HEK293T (cell line): ENCODE measurements at places on chromosomes 7 and 10.
A peak's percentile ranks its signal among the peaks of the same experiment; 100 is the strongest.

GRCh38 chr10:77846718-77847311 lies 79.7 kb downstream of the DLG5 start:
- peak; percentile 84 for DNase-seq

DNA sequence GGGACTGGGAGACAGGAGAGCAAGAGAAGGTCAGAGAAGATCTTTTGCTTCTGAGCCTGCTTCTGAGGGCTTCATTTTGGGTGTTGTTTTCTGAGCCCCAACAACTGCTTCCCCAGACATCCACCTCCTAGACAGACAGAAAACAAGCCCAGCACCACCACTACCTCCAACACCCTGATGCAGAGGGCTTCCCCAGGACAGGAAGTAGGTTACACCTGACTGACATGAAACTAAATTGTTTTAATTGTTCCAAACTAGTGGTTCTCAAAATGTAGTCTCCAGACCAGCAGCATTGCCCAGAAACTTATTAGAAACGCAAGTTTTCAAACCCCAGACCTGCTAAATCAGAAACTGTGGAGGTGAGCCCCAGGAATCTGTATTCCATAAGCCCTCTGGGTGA lies 163.6 kb upstream of the KMT2E start:
- no peak for DNase-seq

DNA sequence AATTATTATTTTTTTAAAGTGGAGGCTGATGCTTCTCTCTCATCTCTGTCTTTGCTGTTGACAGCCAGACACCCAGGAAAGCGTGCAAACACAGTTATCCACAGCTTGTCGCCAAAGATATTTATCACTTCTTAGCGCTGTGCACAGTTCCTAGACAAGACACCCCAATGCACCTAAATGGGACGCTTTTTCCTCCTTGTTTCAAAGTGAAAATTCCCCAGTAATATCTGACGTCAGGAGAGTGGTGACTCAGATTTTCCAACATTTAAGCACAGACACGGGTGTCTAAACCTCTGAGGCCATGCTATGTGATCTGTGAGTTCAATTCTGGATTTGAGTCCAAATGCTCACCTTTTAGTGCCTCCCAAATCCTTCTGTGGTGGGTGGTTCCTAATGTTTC lies 151.6 kb downstream of the EMX2 start:
- DNase-seq, result no peak

DNA sequence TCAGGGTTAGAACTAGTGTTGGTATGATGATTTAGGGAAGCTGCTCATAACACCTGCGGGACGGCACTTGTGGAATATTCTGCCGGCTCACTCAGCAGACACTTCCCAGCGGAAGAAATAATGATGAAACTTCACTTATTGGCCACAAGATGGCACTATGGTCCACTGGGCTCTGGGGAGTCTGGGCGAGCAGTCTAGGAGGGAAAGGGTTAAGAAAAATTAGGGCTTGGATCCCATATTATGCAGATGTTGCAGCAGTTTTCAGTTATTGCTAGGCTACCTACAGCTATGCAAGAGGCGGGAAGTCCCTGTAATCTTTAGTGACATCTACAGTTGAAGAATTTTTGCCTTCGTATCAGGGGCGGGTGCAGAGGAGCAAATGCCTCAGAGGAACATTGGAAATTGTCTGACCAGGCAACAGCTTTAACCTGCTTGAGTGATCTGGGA lies 238.7 kb upstream of the PRSS58 start:
- peak; percentile 66 for DNase-seq

DNA sequence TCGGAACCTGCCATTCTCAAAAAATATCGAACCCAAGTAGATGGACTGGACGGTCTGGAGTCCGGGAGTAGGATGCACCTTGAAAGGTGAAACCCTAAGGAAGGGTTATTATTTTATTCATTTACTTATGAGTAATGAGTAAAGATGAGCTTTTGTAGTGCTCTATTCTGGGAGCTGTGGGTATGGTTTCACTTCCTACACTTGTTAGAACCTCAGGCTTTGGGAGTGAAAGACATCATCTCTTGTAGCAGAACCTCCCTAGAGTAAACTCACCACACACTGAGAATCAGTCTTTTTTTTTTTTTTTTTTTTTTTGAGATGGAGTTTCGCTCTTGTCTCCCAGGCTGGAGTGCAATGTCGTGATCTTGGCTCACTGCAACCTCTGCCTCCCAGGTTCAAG lies 389.4 kb upstream of the AUTS2 start:
- DNase-seq, result no peak

DNA sequence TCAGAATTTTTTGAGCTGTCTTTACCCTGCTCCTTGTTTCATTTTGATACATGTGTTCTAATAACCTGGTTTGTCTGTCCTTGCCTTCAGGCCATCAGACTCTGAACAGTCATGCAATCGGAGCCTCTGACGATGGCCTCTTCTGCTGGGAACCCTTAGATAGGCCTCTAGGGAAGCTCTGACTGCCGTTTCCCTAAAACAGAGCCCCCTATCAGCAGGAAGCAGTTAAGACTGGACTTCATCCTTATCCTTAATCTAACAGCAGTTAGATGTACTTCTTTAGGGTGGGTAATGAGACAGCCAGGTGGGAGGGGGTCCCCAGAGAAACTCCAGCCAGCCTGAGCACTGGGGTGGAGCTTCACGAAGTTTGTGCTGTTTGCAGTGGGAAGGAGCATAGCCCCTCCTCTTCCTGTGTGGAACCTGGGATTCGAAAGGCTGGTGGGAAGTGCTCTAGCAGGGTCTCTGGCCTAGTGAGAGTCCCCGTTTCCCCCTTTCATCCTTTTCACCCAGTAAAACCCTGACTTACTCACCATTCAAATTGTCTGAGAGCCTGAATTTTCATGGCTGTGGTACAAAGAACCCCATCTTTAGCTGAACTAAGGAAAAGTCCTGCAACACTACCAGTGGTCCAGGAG lies 28.4 kb upstream of the SORCS3 start:
- no peak for DNase-seq

GRCh38 chr7:158351481-158351880 lies 236.1 kb downstream of the PTPRN2 start:
- no peak for DNase-seq

DNA sequence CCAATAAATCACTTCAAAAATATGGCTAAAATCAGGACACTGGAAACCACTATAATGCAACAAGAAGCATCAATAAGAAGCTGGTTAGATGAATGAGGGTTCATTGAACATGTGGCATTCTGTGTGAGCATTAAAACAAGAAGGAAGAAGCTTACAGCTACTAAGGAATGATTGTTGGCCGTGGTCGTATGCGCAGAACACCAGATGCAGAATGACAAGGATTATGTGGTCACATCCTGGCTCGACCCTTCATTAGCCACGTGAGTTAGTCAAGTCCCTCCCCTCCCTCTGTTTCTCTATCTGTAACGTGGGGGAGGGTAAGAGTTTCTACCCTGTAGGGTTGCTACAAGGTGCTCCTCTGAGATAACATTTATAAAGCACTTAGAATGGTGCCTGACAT lies 174.3 kb downstream of the ADAM12 start:
- no peak for DNase-seq

DNA sequence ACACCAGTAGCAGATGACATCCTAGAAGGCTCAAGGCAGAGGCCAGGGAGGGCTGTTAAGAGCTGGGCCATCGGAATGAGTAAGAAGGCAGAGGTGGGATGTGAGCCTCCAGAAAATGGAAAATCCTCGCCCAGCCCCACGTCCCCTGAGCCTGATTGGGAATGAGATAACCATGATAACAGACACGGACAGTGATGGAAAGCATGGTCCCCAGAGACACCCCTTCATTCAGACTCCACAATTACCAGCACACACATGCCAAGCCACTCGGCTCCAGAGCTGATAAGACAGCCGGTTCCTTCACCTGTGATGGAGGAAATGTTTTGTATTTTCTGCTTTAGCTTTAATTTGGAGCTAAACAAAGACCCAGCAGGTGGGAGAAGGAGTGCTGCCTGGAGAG lies 106.0 kb downstream of the GRID1 start:
- no peak for DNase-seq

DNA sequence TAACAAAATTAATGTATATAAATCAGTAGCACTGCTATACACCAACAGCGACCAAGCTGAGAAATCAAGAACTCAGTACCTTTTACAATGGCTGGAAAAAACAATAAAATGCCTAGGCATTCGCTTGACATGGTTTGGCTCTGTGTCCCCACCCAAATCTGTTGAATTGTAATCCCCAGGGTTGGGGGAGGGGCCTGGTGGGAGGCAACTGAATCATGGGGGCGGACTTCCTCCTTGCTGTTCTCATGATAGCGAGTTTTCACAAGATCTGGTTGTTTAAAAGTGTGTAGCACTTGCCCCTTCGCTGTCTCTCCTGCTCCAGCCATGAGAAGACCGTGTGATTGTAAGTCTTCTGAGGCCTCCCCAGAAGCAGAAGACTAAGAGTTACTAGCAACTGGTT lies 8.6 kb downstream of the ZNF786 start:
- no peak for DNase-seq

DNA sequence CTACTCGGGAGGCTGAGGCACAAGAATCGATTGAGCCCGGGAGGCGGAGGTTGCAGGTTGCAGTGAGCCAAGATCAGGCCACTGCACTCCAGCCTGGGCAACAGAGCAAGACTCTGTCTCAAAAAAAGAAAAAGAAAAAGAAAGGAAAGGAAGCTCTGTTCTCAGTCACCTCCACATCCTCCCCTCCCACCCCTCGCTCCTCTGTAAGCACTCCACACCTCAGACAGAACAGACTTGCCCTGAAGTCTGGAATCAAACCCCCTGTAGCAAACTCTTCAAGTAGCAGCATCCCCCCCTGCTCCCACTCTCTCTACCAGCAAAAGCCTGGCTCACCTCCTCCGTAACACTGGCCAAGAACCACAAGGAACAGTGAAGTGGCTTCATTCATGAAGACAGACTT lies 66.7 kb downstream of the PARD3 start:
- DNase-seq, result no peak

DNA sequence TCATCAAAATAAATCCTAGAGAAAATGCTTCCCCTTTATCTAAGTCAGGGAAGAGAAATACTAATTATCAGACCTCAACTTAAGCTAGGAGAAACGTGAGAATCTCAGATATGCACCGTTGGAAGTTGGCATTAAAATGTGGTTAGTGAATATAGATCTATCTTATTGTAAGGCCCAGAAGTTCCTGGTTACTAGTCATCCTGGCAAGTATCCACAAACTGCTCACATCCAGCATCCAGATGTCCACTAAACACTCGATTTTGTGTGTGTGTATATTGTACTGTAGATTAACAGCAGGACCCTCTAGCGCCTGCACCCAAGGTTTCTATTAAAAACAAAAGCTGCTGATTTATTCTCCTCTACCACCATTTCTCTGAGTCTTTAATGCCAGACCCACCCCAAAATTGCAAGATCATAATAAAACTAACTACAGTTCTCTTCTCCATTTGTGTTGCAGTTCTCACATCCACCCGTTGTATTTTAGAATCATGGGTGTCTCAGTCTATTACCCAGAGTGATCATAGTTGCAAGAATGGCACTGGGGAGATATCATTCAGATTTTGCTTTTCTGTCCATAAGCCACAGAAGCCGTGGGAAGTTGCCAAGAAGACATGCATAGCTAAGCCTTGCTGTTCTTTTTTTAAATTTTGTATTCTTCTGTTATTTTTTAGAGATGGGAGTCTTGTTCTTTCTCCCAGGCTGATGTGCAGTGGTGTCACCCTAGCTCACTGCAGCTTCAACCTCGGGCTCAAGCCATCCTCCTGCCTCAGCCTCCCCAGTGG lies 165.4 kb downstream of the KIAA1217 start:
- no peak for DNase-seq

GRCh38 chr7:20735346-20736065 lies 51.2 kb downstream of the SP8 start:
- no peak for DNase-seq

DNA sequence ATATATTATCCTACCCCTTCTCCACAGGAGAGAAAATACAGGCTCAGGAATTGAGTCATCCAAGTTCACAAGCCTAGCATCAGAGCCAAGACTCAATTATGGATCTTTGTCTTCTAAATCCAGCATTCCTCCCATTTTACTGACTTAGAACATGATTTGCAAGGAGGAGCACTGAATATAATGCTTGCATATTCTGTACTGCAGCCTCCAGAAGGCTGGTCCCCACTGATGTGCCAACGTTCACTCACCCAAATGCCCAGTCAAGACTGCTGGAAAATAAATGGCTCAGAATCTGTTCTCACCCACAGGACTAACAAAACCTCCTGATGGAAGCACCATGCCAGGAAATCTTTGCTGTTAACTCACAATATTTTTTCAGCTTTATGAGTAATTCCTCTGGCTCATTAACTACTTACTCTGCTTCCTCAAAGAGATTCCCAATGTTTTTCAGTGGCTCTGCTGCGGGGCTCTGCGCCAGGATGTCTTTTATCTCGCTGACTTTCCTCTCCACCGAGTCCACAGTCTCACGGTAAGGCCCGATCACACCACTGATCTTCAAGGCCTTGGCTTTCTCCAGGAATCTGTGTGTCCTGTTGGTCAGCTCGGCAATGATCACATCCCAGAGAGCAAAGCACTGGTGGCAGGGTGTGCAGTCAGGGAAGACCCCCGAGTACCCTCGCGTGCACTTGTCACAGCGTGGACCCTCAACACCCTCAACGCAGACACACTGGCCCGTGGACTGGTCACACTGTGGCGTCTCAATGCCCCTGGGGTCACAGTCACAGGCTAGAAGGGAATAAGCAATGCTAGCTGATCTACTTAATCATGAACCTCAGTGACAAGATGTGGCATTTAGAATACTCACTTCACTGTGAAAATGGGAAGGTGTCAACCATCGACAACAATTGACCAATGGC lies 48.8 kb downstream of the DLD start:
- no peak for DNase-seq

- no peak for DNase-seq
Observed at GRCh38 chr10:42640610-42641229, 2.4 kb upstream of the ZNF33B start.

GRCh38 chr7:33061282-33061937 lies 1.2 kb downstream of the NT5C3A start:
- DNase-seq, result no peak
